NCI-H1694 (cell line): ENCODE measurements at places on chromosomes 12 and 14.

DNA sequence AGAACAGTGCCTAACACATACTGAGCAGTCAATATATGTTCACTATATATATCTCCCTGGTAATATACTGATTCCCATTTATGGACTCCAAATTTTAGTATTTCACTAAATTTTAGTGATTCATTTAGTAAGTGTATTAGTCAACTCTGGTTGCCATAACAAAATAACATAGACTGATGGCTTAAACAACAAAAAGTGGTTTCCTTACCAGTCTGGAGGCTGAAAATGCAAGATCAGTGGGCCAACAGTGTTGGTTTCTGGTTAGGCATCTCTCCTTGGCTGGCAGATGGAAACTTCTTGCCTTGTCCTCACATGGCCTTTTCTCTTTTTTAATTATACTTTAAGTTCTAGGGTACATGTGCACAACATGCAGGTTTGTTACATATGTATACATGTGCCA lies 28.7 kb downstream of the SIX6 start:
- no peak for DNase-seq

GRCh38 chr14:68950111-68950510 lies 29.0 kb downstream of the ACTN1 start:
- no peak for DNase-seq

- no peak for DNase-seq
These were observed 332.7 kb upstream of the FKBP4 start for GRCh38 chr12:2462087-2462486.

GRCh38 chr12:14256555-14257169 lies 108.8 kb upstream of the ATF7IP start:
- DNase-seq = peak; percentile 31
